Stomach (tissue), 19 donors: ENCODE measurements at places on chromosomes 2 and 18.

DNA sequence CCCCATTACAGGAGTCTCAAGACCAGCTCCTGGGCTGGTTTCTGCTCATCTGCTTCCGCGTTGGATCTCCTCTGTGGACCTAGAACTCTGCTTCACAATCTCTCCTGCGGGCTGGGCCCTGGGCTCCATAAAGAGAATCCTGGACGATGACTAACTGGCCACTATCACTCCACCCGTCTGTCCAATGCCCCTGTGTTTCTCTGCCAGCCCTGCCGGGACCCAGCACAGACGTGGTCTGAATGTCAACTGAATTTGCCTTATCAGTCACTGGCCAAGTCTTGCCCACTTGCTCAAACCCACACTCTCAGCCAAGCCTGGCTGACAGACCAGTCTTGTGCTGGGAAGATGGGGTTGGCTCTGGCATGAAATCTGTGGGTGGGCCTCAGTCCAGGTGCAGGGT, 17.4 kb downstream of the KIF3C start:
- no peak for DNase-seq

GRCh38 chr18:41828137-41828536, 126.9 kb upstream of the PIK3C3 start:
- no peak for DNase-seq

GRCh38 chr18:51802569-51803428, 537.2 kb upstream of the DCC start:
- no peak for DNase-seq

- DNase-seq: no peak
Observed at GRCh38 chr2:164554487-164554886, 66.8 kb downstream of the GRB14 start.

DNA sequence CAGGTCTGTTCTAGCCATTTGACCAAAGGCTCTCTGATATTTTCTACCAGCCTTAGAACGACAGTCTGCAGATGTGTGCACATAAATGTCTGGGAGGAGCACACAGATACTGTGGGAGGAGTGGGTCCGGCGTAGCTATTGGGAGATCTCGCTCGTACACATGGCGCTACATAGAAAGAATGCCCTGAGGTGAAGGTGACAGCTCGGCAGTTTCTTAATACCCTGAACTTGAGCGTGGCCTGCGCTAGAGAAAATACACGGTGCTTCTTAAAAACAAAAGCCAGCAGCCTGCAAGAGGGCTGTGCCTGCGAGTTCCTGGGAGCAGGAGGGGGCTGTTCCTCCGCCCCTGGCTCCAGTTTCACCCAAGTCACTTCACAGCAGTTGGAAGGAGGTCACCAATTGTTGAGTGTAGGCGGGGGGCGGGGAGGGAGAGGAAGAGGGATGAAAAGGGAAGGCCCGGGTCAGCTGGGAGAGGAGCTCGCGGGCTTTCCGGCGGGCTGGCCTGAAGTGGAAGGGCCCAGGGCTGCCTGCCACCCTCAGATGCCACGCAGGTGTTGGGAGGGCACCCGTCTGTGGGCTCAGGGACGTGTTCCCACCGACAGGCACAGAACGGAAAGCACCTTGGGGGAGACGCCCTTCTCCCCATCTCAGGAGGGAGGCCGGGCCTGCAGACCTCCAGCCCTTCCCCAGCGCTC, 124.7 kb upstream of the ZNF516 start:
- peak; percentile 40 for DNase-seq

DNA sequence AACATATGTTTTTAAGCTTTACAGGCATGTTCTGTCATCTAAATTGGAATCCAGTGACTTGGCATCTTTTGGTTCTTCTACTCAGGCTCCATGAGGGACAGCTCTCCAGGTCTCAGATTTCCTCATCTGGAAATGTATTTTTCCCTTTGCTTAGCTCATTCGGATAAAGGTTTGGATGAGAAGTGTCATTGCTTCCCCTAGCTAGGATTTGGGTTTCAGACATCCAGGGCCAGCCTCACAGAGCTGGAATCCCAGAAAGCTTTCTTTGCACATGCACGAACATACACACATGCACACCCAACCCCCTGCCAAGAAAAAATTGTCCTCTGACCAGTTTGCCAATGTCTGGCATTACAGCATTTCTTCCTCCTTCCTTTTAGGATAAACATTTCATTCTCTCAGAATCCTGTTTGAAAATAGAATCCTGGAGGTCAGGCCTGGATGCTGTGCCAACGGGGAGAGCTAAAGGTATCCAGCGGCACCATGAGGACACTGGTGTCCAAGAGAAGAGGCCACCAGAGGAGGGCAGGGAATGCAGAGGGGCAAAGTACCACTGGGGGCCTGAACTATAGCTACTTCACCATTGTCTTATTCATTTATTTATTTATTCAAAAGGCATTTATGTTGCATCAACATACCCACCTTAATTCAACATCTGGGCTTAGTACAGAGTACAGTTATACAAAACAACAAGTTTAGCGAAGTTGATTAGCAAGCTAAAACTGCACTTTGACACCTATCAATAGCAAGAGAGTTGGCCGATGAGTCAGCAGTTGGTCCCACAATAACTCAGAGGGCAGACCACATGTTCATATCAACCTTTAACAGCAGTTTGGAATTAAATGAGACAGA, 97.9 kb upstream of the ATL2 start:
- no peak for DNase-seq

- peak; percentile 24 for DNase-seq
Observed at GRCh38 chr18:76388261-76388660, 106.8 kb downstream of the ZNF516 start.

GRCh38 chr2:188399159-188399558, 107.5 kb downstream of the GULP1 start:
- DNase-seq: no peak

- no peak for DNase-seq
Observed at GRCh38 chr2:181289698-181290097, 167.5 kb upstream of the ITGA4 start.

DNA sequence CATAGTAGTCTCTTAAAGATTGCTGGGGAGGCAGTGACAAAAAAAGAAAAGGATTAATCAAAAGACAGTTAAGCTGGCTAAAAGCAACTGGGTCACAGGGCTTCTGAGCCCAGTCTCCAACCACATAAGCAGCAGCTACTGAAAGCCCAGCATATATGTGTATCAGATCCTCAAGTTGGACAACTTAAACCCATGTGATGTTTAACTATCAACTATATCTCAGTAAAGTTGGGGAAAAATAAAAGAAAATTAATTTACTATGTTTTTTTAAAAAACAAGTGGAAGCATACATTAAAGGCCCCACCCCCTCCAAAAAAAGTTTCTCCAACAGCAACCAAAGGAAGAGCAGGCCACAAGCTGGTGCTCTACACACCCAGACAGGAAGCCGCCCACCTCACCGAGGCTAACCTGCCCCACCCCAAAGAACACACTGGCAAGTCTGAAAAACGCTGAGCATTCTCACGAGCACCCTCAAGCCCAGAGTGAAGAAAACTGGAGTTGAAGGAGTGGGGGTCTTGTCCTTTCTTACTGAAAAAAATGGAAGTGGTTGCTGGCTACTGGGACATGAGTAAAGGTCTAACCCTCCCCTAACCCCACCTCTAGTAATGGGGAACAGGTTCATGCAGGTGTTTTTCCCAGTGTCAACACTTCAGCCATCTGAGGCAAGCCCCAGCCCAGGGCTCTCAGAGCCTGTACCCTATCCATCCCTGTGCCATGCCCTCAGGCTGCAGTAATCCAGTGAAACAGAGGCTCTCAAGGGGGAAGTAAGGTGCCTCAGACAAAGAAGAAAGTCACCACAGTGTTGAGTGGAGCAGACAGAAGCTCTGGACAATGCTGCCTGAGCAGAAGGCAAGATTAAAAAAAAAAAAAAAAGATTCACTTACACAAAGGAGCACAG, 106.3 kb downstream of the GYPC start:
- DNase-seq: peak; percentile 32

GRCh38 chr2:9782197-9782719, 61.0 kb upstream of the TAF1B start:
- peak; percentile 87 for DNase-seq

GRCh38 chr2:60706021-60706420, 50.0 kb upstream of the PAPOLG start:
- DNase-seq: no peak

DNA sequence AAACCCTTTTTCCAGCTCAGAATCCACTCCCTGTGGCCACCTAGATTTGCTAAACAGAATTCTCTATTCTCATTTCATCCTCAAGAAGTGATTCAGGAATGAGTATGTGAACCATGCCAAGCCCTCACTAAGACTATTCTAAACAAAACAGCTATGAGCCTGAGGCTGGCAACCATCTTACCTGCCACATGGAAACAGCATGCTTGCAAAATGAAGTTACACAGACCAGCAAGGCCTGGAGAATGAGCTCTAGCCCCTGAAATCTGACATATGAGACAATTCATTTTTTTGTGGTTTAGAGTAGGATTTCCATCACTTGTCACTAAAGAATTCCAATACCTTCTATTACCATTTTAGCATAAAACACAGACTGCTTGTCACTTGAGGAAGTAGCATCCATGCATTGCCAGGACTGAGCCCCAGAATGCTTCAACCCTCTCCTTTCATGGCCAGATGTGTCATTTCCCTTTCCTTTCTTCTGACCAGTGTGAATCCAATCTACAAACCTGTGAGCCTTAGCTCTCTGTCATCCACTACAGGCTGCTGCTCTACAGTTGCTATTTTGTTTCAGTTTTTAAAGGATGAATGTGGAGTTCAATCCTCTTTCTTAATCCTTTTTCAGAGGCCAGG, 744.3 kb upstream of the ACVR2A start:
- peak; percentile 24 for DNase-seq

DNA sequence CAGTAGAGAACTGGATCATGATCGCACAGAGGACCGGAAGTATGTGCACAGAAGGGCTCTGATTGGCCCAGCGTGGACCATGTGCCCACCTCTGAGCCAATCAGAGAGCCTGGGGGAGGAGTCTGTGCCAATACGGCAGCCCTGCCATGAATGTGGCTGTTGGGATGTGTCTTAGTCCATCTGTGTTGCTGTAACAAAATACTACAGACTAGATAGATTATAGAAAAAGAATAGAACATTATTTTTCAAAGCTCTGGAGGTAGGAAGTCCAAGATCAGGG, 132.0 kb downstream of the NDUFA10 start:
- no peak for DNase-seq

GRCh38 chr18:66138642-66139041, 387.8 kb downstream of the CDH7 start:
- no peak for DNase-seq

DNA sequence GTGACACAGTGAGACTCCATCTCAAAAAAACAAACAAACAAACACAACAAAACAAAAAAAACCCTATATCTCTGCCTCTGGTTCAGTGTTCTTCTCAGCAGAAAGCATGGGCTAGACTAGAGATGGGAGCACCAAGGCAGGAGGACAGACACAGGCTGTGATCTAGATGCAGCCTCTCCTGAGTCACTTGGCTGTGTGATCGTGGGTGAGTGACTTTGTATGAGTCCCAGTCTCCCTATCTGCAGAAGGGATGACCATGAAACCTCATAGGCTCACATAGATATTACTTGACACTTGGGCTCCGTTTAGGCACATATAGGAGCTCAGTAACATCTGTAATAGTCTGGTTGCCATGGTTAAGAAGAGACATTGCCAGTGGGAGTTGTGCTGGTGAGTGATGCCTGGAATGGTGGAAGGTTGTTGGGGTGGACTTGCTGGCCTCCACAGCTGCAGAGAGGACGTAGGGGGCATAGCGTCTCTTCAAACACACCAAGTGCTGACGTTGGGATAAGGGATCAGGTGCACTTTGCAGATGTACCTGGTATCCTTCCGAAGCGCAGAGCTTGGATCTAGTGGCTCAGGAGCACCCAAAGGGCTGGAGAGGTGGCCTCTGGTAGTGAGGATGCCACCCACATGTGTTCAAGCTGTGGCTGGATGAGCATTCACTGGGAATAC, 318.9 kb upstream of the HS6ST1 start:
- DNase-seq: no peak

DNA sequence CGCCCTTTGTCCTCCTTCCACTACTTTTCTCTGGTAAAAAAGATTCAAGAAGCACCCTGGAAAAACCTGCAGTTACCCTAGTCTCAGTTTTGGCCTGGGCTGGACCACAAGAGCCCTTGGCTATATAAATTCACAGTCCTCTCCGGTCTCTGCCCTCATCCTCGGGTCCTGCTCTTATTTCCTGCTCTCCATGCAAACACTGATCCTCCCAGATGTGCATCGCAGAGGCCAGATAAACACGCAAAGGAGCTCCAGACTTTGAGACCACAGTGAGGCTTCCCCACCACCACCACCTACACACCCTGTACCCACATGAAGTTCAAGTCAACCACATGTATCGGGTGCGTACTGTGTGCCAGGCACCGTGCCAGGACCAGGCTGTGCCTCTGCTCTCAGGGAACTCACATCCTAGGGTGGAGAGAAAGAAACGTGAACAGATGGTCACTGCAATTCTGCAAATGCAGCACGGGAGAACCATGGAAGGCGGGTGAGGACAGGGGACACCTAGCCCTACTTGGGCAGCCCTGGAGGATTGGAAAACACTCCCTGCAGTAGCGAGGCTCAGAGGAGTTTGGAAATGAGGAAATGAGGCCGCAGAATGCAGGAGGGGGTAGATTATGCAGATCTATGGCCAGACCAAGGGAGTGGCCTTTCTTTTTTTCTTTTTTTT, 7.4 kb downstream of the CTDSP1 start:
- DNase-seq: peak; percentile 82

DNA sequence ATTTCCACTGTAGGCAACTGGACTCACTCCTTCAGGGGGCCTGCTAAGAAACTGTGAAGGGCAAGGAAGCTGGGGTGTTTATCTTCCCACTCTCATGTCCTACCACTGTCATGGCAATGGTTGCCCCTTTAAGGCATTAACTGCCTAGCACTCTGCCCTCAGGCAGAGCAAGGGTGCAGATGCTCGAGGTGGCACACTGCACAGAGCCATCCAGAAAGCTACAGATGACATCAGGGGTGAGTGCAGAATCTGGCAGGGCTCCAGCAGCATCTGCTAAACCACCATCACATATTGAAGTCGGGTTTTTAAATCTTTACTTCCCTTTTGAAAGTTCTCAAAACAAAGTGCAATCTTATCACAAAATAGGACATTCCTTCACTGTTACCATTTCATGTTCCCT, 75.4 kb downstream of the RAPGEF4 start:
- no peak for DNase-seq

GRCh38 chr2:165621086-165621560, 151.6 kb downstream of the CSRNP3 start:
- peak; percentile 54 for DNase-seq

- no peak for DNase-seq
Observed at GRCh38 chr18:49476664-49477411, 10.2 kb downstream of the C18orf32 start.

- DNase-seq: no peak
Observed at GRCh38 chr18:8742387-8743361, 37.3 kb downstream of the MTCL1 start.

GRCh38 chr18:32553174-32553573, 82.5 kb upstream of the GAREM1 start:
- DNase-seq: no peak

GRCh38 chr2:200396781-200397242, 90.3 kb downstream of the SPATS2L start:
- DNase-seq: peak; percentile 55

- DNase-seq: peak; percentile 53
Observed at GRCh38 chr18:58556331-58557007, 72.4 kb downstream of the ALPK2 start.
